Small intestine (tissue), 16 donors: ENCODE measurements at places on chromosomes 3 and 15. TPM values are rescaled to one million over a fixed set of nuclear protein-coding genes. Genes with fewer than 3 reads are reported as not detected.

Gene DUOXA1
- 0.18 TPM for polyA plus RNA-seq

Gene CD86
- 3.1 TPM for polyA plus RNA-seq

Gene CHMP2B
- polyA plus RNA-seq = 73.0 TPM

Gene SV2B
- polyA plus RNA-seq = 2.0 TPM

Gene ITGB5
- polyA plus RNA-seq = 28.7 TPM

Gene MEGF11
- polyA plus RNA-seq = 0.24 TPM

Gene ROBO2
- polyA plus RNA-seq = not detected

Gene CRABP1
- polyA plus RNA-seq = not detected

Gene CBLB
- polyA plus RNA-seq = 29.8 TPM

Gene RNU5B-1
- not detected for polyA plus RNA-seq

Gene SFMBT1
- polyA plus RNA-seq = 5.6 TPM

Gene ATP2B2
- polyA plus RNA-seq = 0.55 TPM

Gene FGD5
- 16.1 TPM for polyA plus RNA-seq

DNA sequence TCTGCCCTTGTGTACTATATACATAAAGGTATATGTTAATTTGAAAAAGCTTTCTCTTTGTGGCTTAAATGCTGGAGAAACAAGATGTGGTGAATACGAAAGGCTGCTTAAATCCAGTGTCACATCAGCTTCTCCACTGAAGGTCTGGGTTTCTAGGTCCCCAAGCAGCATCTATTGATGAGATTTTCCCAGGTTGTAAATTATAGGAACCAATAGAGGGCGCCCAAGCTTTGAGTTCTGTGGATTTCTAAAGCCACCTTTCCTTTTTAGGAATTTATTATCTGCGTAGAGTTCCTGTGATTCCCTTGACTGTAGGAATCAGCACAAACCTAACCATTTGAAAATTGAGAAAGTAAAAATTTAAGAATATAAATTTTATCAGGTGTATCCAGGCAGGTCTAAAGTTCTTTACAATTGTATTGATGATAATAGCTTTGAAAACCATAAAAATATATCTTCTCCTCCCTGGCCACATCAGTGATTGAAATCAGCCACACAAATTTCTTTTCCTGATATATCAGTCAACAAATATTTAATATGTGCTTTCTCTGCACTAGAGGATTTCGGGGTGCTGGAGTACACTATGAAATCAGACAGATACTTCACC is 88.3 kb upstream of the ADAMTSL3 start:
- no peaks in the 10 kb centered on the region for H3K36me3 ChIP-seq
- no peak overlapping the region for H3K4me3 ChIP-seq
- no peak overlapping the region for H3K27ac ChIP-seq
- DNase-seq = peak; percentile 22
- no peaks in the 10 kb centered on the region for H3K27me3 ChIP-seq

DNA sequence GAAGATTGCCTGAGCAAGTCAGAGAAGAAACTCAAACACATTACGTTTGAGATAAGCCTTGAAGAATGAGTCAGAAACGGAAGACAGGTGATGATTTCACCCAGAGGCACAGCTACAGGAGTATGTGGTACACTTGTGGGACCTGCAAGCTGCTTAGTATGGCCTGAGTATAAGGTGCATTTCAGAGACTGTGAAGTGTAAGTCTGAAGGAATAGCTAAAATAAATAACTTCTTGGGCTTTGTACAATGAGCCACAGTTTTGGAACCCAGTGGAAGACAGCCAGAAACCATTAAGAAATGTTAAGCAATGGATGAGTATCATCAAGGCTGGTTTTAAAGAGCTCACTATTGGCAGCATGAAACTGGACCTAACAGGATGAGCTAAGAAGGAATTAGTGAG is 826.2 kb downstream of the ROBO1 start:
- no peak for DNase-seq
- H3K4me1 ChIP-seq = no peaks in the 10 kb centered on the region
- H3K27me3 ChIP-seq = no peaks in the 10 kb centered on the region
- no peaks in the 10 kb centered on the region for H3K36me3 ChIP-seq

GRCh38 chr3:105278688-105279087 is 88.0 kb upstream of the ALCAM start:
- H3K27ac ChIP-seq = no peak overlapping the region
- no peaks in the 10 kb centered on the region for H3K36me3 ChIP-seq
- H3K4me3 ChIP-seq = no peak overlapping the region
- H3K27me3 ChIP-seq = no peaks in the 10 kb centered on the region
- no peak for DNase-seq

DNA sequence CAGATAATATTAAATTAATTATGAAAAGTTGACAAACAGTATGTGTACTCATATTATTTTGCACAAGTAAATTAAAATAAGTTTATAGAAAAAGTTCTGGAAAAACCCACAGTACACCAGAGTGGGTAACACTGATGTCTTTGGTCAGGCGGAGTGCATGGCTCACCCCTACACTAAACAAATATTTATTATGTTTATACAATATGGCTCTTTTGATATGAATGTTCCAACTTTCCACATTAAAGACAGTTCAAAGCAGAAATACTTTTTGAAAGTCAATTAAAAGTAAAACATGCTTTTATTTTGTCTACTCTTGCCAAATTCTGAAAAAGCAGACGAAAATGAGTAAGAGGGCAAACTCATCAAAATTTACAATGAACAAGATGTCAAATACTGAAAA is 56.2 kb upstream of the DCBLD2 start:
- no peaks in the 10 kb centered on the region for H3K27me3 ChIP-seq
- DNase-seq = no peak
- no peaks in the 10 kb centered on the region for H3K36me3 ChIP-seq

- no peaks in the 10 kb centered on the region for H3K36me3 ChIP-seq
- DNase-seq = no peak
- H3K27ac ChIP-seq = no peak overlapping the region
- H3K4me1 ChIP-seq = no peaks in the 10 kb centered on the region
- H3K4me3 ChIP-seq = no peak overlapping the region
- no peaks in the 10 kb centered on the region for H3K27me3 ChIP-seq
Measured at GRCh38 chr15:60090747-60091146, 86.6 kb downstream of the FOXB1 start.

DNA sequence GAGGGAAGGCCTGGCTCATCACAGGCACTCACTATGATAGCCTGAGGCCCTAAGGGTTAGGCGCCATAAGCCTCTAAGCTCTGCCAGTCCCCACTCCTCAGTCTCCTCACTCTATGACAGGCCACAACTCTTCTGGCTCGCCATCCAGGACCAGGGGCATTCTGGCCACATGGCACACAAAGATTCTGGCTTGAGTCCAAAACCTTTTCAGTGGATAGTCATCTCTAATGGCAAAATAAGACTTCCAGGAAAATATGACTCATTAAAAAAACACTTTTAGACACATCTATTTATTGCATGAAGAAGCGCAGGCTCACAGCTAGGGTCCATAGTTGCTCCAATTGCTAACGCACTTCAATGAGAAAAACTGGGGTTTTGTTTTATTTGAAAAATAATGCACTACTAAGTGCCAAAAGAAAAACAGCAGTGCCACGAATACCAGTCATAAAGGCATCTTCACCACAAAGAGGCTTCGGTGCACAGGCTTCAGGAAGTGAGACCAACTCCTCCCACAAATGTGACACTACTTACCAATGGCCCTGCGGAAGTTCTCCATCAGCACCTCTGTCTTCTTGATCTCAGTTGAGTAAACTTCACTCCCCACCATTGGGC is 11.1 kb downstream of the RUVBL1 start:
- no peak for DNase-seq
- no peak overlapping the region for H3K4me3 ChIP-seq
- no peaks in the 10 kb centered on the region for H3K27me3 ChIP-seq
- H3K36me3 ChIP-seq = peaks cover 34% of the 10 kb centered on the region
- H3K4me1 ChIP-seq = no peaks in the 10 kb centered on the region

GRCh38 chr3:66803721-66804695 is 194.1 kb upstream of the KBTBD8 start:
- H3K36me3 ChIP-seq = no peaks in the 10 kb centered on the region
- H3K4me3 ChIP-seq = no peak overlapping the region
- H3K27me3 ChIP-seq = no peaks in the 10 kb centered on the region
- DNase-seq = no peak
- H3K27ac ChIP-seq = no peak overlapping the region
- no peaks in the 10 kb centered on the region for H3K4me1 ChIP-seq

DNA sequence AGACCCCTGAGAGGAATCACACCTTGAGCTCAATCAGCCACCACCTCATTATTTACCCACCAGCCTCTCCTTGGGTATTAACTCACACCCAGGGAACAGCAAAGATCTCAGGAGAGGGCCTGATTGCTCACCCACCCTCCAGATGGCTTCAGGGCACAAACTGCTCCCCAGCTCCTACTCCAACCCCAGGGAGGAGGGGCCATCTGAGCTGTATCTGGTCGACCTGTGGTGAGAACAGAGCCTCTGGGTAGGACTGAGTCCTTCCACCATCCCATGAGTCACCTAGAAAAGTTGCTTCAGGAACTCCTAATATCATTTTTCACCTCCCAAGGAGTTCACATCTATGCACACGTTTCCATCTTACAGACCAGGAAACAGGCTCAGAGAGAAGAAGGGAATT is 44.8 kb upstream of the HES1 start:
- no peak overlapping the region for H3K27ac ChIP-seq
- no peaks in the 10 kb centered on the region for H3K4me1 ChIP-seq
- DNase-seq = no peak

- no peaks in the 10 kb centered on the region for H3K27me3 ChIP-seq
- H3K4me3 ChIP-seq = no peak overlapping the region
- no peaks in the 10 kb centered on the region for H3K36me3 ChIP-seq
- H3K27ac ChIP-seq = no peak overlapping the region
- peak; percentile 88 for DNase-seq
- peaks cover 53% of the 10 kb centered on the region for H3K4me1 ChIP-seq
Measured at GRCh38 chr3:46484911-46485778, 12.6 kb upstream of the RTP3 start.

GRCh38 chr3:79922633-79923032 is 154.8 kb upstream of the ROBO1 start:
- DNase-seq = no peak
- no peak overlapping the region for H3K27ac ChIP-seq
- no peaks in the 10 kb centered on the region for H3K27me3 ChIP-seq
- no peaks in the 10 kb centered on the region for H3K4me1 ChIP-seq
- H3K36me3 ChIP-seq = no peaks in the 10 kb centered on the region
- H3K4me3 ChIP-seq = no peak overlapping the region

- no peak overlapping the region for H3K4me3 ChIP-seq
- H3K27me3 ChIP-seq = no peaks in the 10 kb centered on the region
- peaks cover 3% of the 10 kb centered on the region for H3K4me1 ChIP-seq
- peak; percentile 48 for DNase-seq
- peak overlapping the region; percentile 98 for H3K27ac ChIP-seq
Measured at GRCh38 chr3:33115024-33115768, 1.4 kb downstream of the CRTAP start.

DNA sequence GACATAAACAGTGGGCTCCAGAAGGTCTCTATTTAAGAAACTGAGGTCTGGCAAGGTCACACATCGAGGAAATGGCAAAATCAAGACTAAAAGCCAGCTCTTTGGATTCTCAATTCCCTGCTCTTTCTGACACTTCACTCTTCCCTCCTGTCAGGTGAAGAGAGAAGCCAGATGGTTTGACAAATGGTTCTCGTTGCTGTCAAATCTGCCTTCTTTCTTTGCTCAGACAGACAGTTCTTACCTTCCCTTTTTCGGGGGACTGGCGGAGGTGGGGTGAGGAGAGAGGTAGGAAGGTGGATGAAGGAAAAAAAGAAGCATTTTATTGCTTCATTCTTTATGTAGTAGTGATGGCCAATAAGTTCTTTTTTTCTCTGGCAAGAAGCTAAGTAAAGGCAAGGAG is 133.4 kb downstream of the LPP start:
- peaks cover 2% of the 10 kb centered on the region for H3K36me3 ChIP-seq
- peaks cover 31% of the 10 kb centered on the region for H3K4me1 ChIP-seq
- H3K4me3 ChIP-seq = no peak overlapping the region
- DNase-seq = no peak
- H3K27me3 ChIP-seq = no peaks in the 10 kb centered on the region
- H3K27ac ChIP-seq = no peak overlapping the region

DNA sequence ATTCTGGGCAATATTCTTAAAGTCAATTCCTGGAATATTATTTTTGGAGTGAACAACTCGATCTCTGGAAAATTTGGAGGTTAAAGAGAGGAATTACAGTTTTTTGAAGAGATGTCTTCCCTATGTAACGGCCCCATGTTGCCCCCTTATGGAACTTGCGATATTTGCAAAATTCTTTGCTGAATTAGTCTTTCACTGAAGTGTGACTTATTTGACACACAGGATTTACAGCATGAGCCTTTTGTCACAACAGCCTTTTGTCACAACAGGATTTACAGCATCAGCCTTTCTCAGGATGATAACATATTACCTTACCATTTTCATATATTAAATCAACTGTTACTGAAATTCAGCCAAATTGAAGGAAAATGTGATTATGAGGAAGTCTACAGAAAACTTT is 37.8 kb upstream of the SPTSSB start:
- no peak overlapping the region for H3K27ac ChIP-seq
- H3K27me3 ChIP-seq = no peaks in the 10 kb centered on the region
- H3K4me3 ChIP-seq = no peak overlapping the region

DNA sequence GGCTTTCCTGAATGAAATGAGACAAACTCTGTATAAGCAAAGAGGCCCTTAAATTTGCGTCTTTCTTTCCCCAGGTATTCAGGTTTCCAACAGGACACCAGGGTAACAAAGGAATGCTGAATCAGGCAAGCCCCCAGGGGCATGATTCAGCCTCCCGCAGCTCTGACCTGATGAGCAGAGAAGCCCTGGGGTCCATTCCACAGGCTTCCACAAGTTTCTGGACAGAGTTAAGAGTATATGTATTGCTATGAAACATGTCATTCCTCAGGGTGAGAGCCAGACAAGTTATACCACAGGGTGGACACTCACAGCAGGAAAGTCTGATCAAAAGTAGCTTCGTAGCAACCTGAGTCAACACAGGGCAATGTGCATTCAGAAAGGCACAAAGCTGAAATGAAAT is 68.1 kb upstream of the CTNNB1 start:
- H3K4me1 ChIP-seq = no peaks in the 10 kb centered on the region
- H3K36me3 ChIP-seq = no peaks in the 10 kb centered on the region
- DNase-seq = no peak
- H3K27ac ChIP-seq = no peak overlapping the region
- no peak overlapping the region for H3K4me3 ChIP-seq

DNA sequence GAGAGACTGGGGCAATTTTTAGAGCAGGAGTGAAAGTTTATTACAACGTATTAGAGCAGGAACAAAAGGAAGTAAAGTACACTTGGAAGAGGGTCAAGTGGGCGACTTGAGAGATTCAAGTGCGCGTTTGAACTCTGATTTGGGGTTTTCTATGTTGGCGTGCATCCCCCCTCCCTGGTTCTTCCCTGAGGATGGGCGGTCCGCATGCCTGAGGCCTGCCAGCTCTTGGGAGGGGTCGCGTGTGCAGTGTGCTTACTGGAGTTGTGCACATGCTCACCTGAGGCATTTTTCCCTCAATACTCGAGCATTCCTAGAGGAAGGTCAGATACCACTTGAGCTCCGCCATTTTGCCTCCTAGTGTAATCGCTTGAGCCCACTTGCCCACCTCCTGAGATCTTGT is 10.4 kb upstream of the CHAC1 start:
- H3K4me3 ChIP-seq = no peak overlapping the region
- no peaks in the 10 kb centered on the region for H3K4me1 ChIP-seq
- no peak for DNase-seq
- H3K27me3 ChIP-seq = no peaks in the 10 kb centered on the region
- H3K36me3 ChIP-seq = peaks cover 22% of the 10 kb centered on the region
- no peak overlapping the region for H3K27ac ChIP-seq

- no peaks in the 10 kb centered on the region for H3K27me3 ChIP-seq
- H3K27ac ChIP-seq = peak overlapping the region; percentile 17
- peaks cover 13% of the 10 kb centered on the region for H3K4me1 ChIP-seq
Measured at GRCh38 chr3:16480861-16481545, 32.5 kb downstream of the RFTN1 start.
